Urothelium cell line (cell line): ENCODE measurements at places on chromosomes 16 and 17.
A peak's percentile ranks its signal among the peaks of the same experiment; 100 is the strongest.

GRCh38 chr17:27905447-27906225, 12.5 kb upstream of the LYRM9 start:
- no peak for DNase-seq

DNA sequence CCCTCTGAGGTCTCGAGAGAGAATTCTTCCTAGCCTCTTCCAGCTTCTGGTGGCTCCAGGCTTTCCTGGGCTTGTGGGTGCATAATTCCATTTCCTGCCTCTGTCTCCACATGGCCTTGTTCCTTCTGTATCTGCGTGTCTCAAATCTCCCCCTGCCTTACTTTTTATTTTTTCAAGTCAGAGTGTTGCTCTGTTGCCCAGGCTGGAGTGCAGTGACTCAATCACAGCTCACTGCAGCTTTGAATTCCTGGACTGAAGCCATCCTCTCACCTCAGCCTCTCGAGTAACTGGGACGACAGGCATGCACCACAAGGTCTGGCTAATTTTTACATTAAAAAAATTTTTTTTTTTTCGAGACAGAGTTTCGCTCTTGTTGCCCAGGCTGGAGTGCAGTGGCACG, 120.6 kb downstream of the SHISA9 start:
- peak; percentile 41 for DNase-seq

- no peak for DNase-seq
Measured at GRCh38 chr16:84107921-84108320, 8.8 kb downstream of the MBTPS1 start.

- no peak for DNase-seq
Measured at GRCh38 chr17:31549121-31549524, 157.6 kb downstream of the RAB11FIP4 start.

DNA sequence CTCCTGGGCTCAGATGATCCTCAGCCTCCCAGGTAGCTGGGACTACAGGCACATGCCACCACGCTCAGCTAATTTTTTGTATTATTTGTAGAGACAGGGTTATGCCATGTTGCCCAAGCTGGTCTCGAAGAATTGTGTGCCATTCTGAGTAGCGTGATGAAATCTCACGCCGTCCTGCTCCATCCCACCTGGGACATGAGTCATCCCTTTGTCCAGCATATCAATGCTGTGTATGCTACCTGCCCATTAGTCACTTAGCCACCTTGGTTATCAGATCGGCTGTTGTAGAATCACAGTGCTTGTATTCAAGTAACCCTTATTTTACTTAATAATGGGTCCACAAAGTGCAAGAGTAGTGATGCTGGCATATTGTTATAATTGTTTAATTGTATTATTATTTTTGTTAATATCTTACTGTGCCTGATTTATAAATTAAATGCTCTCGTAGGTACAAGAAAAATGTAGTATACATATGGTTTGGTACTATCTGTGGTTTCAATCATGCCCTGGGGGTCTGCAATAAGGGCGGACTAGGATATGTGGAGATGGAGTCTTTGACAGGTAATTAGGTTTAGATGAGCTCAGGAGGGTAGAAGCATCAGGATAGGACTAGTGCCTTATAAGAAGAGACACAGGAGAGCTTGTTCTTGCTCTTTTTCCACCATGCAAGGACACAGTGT, 26.6 kb upstream of the SLC13A2 start:
- no peak for DNase-seq

GRCh38 chr16:48217708-48218107, 26.4 kb upstream of the LONP2 start:
- DNase-seq, result no peak

- DNase-seq, result no peak
Measured at GRCh38 chr17:69949496-69949895, 125.5 kb upstream of the KCNJ16 start.

DNA sequence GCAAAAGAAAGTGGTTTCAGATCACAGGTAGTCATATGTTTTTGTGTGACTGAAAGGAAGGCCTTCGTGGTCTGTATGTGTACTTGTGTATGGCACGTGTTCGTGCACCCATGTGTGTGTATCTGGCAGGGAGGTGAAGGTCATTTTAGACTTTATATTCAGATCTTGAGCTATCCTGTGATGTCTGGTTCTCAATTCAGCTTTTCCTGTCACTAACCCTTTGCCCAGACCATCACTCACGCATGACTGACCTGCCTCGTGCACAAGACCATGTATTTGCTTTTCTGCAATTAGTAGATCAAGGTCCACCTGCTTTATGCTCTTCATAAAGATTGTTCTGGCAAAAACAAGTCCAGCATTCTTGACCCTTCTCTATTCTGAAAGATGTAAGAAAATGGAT, 139.7 kb upstream of the MAF start:
- DNase-seq, result no peak

- DNase-seq, result no peak
Measured at GRCh38 chr17:20797292-20797691, 217.8 kb downstream of the CDRT15L2 start.

- no peak for DNase-seq
Measured at GRCh38 chr16:57667526-57668262, 412 bp upstream of the ADGRG3 start.

DNA sequence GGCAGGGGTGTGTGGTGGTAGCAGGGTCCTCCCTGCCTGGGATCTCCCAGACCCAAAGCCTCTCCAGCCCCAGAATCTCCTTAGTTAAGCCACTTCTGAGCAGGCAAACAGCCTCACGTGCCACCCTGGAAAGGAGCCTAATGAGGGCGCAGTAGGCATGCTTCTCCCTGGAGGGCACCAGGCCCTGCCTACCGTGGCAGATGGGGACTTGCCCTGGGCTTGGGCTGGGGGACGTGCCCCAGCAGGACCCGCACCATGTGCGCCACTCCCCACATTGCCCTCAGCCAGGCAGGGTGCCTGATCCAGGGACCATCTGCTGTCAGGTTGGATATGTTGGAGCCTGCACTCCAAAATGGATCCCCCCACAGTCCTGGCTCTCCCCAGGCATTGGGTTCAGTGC, 14.2 kb downstream of the FAM83G start:
- DNase-seq, result no peak

DNA sequence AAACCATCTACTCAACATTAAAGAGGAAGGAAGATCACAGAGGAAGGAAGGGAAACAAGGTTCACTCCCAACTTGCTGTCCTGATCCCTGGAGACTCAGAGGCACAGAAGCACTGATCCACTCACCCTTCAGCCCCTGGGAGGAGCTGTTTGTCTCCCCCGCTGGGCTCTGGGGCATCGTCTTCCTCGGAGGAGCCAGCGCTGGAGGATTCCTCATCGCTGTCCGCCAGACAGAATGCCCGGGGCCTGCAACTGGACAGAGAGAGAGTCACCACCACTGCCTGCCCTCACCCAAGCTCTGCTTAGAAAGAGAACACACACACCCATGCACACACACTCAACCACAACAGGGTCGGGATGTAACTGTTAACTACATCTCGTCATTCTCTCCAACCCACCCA, 24.8 kb upstream of the ERN1 start:
- DNase-seq, result no peak

GRCh38 chr17:7486181-7486580, 2.0 kb downstream of the POLR2A start:
- no peak for DNase-seq

GRCh38 chr16:73166441-73166851, 118.5 kb upstream of the ZFHX3 start:
- DNase-seq, result no peak
